ENCODE measurements at places on chromosomes 4 and X.

GRCh38 chr4:82260632-82261031 is 113.2 kb downstream of the HNRNPD start:
- no peak for DNase-seq

GRCh38 chr4:94400191-94400590 is 51.6 kb upstream of the PDLIM5 start:
- no peak for DNase-seq

DNA sequence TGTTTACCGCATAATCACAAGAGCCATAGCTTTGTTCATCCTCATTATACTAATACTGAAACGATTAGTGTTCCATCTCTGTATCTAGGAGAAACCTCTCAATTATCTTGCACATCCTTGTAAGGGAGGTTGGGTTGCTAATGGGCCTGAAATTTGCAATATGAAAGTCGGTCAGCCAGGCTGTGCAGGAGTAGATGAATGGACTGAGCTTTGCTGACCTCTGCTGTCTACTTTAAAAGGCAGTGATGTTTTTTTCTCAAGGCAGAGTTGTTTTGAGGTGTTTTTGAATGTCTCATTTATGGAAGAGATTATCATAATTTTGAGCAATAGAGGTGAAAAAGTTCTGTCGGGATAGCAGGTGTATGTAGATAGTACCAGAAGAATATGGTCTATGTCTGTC is 47.9 kb upstream of the LINC00632 start:
- no peak for DNase-seq

GRCh38 chr4:129167640-129168260 is 71.8 kb downstream of the C4orf33 start:
- DNase-seq: no peak

DNA sequence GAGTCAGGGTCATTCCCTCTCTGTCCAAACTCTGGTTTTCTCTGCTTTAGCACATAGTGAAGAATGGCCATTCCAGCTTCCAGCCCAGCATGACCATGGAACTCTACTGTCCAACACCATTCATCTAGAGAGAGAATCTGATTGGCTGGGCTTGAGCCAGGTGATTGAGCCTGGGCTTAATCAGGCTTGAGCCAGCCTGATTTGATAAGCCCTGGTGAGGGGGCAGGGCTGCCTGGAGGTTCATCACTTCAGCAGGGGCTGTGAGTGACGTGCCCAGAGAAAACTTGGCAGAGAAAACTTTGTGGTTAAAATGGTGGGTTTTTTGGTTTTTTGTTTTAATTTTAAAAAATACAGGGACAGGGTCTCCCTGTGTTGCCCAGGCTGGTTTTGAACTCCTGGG is 62.5 kb downstream of the KIAA0232 start:
- no peak for DNase-seq

DNA sequence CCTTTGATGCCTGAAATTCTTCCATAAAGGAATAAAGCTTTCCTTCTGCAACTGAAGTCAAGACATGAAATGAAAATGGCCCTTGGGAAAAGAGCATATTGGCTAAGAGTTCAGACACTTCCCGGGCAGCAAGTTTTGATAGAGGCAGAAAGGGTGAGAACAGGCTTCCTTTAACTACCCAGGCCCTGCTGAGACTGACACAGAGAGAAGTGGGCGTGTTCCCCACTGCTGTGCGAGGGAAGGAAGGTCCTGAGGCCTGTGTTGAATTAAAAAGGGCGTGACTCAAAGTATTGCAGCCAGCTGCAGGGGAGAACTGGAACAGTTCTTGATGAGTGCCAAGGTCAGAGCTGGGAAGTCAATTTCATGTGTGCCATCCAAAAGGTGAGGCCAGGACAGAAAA is 33.9 kb upstream of the ADGRG2 start:
- no peak for DNase-seq

DNA sequence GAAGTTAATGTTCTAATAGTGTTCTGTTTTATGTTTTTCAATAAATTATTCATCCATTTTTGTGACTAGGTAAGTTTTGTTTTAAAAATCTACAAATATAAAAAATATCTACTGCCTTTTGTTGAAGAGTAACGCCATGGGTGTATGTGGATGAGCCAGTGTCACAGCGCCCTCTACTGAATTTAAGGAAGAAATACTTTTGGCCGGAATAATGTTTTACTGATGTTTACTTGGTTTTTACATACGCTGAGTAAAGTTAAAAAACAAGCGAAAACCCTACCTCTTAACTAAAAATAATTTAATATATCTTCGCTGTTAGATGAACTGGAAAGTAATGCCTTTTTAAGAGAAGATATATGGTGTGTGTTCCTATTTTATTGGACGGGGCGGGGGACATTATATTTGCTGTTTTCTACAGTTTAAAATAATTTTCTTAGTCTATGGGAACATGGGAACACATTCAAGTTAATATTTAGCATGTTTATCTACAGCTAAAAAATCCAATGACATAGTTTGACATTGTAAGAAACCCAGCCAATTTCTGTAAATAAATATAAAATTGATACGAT is 86.1 kb downstream of the CPE start:
- peak; percentile 3 for DNase-seq

DNA sequence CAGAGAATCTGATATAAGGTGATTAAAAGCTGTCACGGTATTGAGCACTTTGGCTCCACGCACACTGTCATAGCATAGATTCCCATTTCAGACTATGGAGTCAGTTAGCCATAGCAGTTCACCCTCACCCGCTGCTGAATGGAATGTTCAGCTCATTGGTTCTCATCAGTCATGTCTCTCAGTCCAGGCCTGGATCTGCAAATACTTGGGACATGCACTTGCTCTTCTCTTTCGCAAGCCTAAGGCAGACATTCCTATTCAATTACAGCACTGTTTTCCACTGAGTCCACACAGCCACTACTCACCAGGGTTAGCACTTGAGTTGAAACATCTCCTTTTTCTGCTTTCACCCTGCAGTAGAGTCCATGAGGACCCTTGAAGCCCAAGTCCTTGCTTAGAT is 30.6 kb upstream of the SCML1 start:
- no peak for DNase-seq

DNA sequence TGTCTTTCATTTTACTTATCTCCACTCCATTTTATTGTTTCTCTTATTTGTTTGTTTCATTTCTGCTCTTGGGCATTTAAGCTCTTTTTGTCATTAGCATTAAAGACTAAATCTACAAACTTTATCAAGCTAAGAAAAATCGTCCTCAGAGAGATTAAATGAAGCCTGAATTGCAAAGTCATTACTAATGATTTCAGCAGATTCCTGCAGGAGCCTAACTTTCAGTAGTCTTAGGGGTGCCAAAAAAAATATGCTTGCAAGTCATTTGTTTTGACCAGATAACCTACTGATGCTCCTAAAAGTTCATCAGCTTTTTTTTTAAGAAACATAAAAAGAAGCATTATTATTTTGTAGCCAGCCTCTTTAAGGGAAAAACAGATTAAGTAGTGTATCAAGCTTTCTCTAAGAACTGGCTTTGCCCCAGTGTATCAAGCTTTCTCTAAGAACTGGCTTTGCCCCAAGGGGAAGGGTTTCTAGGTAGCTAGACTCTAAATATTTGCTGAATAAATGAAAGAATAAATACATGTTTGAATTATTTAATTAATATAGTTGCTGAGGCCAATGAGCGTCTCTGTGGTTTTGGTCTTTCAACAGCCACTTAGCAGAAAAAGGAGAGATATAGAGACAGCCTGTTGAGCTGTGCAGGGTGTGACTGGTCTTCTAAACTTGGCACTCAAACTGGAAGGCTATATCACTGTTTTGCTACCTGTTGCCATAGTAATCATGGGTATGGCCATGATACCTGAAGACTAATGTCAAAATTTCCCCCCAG is 174.2 kb downstream of the BTC start:
- no peak for DNase-seq

GRCh38 chr4:106986486-106986885 is 49.6 kb downstream of the DKK2 start:
- DNase-seq: no peak

DNA sequence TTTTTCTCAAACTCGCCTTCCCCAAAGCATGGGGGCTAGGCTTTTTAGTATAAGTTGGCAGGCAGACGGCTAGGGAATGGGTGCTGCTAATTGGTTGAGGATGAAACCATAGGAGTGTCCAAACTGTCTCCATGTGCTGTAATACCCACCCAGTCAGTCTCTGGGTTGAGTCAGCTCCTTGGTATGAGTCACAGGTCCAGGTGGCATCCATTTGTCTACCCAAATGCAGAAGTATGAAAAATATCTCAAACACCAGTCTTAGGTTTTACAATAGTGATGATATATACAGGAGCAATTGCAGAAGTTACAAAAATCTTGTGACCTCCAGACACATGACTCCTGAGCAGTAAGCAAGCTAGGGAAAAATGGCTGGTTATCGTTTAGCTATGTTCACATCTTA is 27.4 kb upstream of the CCSER1 start:
- no peak for DNase-seq

DNA sequence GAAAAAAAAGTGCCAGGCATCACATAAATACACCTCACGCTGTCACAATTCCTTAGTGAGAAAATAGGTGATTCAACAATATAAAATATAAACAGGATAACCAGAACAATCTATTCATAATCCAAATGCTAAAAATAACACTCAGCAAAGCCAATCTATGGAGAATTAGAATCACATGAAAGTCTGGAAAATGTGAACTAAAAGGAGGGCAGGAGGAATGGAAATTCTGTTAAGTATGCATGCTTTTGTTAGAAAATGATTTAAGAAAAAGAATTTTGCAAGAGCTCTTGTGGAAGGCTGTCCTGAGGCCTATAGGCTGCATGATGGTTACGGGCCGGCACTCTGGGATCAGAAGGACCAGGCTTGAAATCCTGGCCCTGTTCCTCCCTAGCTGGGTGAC is 70.6 kb upstream of the PROM1 start:
- DNase-seq: no peak

DNA sequence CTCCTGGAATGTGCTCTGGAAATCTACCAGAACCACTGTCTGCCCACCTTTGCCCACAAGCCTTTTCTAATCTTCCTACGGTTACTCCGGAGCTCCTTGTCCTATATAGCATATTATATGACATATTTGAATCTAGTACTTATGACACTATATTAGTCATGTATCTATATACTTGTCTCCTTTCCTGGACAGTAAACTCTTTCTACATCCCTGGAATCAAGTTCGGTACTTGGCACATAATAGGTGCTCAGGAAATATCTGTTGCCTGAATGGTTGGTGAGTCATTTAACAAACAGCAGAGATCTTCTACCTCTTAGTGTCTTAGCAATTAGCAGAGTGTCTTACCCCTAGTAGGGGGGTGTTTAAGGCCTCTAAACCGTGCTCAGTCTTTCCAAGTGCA is 123.6 kb downstream of the RELL1 start:
- DNase-seq: no peak

DNA sequence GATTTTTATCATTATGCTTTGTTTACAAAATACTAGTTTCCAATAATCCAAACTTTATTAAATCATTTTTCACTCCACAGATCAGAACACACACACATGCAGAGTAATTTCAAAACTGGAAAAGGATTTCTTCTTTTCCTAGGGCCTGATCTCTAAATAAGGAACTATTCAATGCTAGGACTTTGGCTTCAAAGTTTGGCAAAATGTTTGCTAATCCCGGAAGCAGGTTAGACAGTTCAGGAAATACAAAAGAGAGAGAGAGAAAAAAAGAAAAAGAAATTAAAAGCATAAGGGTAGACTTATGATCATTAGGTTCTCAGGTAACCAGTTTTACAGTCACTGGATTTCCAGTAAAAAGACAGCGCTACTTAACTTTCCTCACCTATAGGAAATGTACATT is 211.0 kb downstream of the DCLK2 start:
- no peak for DNase-seq

DNA sequence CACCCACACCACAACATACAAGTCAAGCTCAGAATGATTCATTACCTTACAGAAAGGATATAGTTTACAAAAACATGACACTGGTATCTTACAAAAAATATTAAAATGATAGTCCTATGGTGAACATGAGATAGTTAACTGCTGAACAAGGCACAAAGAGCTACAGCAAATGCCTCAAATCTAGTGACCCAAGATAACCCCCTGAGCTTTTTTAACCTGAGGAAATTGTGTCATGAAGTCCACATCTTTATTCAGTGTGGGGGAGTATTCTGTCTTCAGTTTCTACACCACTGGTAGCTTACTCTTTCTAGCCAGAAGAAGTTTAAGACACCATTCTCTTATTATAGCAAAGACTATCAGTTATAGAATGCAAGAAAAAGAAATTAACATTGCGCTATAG is 218.7 kb downstream of the MAPK10 start:
- DNase-seq: no peak

- DNase-seq: no peak
These were observed 288.5 kb downstream of the ASMT start for GRCh38 chrX:1903236-1903935.

GRCh38 chr4:37236165-37236564 is 8.4 kb upstream of the NWD2 start:
- no peak for DNase-seq

DNA sequence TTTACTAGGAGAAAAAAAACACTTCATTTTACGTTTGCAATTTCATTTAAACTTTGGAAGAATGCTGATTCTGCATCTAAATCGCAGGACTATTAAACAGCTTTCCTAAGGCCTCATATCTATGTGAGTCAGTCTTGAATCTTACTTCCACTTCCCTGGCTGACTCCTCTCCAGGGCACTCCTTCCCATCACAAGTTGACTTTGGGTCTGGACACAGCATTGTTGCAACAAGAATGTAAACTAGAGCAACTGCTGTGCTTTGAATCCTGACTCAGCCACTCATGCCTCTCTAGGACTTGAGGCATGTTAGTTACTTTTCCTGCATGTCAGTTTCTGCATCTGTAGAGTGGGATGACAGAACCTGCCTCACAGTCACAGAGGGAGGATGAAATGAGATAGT is 413.8 kb downstream of the FAT4 start:
- DNase-seq: no peak

GRCh38 chr4:42610941-42611340 is 46.0 kb downstream of the ATP8A1 start:
- DNase-seq: no peak

- DNase-seq: no peak
These were observed 46.4 kb upstream of the SPRY1 start for GRCh38 chr4:123350191-123350544.

DNA sequence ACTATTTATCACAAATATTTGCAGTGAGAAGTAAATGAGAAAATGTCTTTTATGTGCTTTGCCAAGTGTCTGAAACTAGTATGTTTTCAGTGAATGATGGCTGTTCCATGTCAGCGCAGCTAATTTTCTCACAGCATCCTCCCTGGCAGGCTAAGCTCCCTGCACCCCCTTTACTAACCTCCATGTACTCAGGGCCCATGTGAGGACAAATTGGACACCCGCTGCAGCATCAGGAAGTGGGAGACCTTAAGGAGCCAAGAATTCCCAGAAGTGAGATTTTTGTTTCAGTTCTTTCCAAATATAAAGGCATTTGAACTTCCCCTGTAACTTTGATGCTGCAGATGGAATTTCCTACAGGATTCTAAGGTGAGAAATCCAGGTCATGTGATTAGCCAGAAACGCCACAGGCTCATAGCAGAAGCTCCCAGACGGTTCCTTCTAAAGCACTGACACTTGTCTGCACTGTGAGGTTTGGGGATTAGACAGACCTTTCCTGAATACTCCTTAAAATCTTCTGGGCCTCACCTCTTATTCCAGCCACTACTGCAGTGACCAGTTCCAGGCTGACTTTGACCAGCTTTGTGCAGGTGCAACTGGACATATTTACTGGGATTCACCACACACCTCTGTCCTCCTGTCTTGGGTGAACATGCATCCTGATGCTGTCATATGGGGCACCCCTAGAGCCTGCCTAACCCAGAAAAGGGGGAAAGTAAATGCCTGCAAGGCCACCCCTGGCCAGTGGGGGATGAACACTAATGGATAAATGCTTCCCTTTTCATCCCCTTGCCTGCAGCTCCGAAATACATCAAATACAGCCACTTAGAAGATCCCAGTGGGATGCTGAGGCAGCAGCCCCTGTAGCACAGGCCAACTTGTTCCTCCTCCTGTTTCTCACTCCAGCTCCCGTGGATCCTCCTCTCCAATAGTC is 45.9 kb downstream of the LGI2 start:
- DNase-seq: no peak

Measured in GM18507 (cell line).